ENCODE measurements at places on chromosomes 5 and 9. TPM values are rescaled to one million over a fixed set of nuclear protein-coding genes. Genes with fewer than 3 reads are reported as not detected.

The MYOZ3 gene
- total RNA-seq: not detected

The STOML2 gene
- total RNA-seq: 53.7 TPM

GRCh38 chr5:107457138-107457537 is 213.6 kb downstream of the EFNA5 start:
- DNase-seq: no peak

DNA sequence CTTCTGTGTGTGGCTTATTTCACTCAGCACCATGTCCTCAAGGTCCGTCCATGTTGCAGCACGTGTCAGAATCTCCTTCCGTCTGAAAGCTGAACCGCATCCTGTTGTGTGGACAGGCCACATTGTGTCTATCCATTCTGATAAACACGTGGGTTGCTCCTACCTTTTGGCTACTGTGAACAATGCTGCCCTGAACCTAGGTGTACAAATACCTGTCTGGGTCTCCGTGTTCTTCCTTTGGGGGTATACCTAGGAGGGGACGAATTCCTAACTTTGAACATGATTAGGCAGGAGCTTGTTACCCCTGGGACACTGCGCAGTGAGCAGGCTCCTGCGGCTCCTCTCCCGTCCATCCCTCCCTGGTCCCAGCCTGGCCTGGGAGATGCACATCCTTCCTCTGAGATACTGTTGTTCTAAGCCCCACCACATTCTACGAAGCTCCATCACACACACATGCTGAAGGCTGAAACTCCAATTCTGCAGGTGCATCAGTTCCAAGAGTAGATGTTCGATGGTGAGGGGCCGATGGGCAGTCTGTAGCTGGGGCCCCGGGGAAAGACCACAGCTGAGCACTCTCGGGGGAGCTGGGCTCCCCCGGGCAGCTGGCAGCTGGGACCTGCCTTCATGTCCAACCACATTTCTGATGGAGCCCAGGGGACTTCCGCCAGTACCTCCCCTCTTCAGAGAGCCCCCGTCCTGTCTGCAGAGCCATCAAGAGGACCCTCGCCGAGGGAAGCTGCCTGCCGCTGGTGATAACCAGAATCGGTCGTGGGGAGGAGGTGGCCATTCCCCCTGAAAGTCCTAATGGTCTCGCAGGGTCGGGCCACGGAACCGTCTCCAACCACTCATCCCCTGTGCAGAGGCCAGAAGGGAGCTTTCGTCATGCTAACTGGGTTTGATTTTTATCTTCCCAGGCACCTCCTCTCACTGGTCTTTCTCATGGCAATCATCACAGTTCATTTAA is 120.9 kb downstream of the COL23A1 start:
- DNase-seq: no peak

DNA sequence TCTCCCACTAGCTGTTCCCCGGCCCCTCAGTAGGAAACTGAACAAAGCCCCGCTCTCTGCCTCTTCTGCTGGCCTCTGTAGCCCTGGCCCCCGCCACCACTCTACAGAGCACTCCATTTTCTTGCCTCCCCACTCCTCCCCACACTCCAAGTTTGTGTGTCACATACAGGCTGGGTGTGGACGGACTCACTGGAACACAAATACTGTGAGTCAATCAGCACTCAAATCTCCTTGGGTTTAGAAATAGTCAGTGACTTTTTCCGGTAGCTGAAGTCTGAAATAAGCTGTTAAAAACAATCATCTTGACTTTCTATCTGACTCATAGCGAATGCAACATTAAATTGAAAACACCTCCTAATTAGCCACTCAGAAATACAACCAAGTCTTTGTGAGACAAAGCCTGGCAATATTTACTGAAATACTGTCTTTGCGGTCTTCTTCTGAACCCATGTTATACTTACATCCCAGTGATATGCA is 122.5 kb downstream of the LHFPL2 start:
- DNase-seq: no peak

DNA sequence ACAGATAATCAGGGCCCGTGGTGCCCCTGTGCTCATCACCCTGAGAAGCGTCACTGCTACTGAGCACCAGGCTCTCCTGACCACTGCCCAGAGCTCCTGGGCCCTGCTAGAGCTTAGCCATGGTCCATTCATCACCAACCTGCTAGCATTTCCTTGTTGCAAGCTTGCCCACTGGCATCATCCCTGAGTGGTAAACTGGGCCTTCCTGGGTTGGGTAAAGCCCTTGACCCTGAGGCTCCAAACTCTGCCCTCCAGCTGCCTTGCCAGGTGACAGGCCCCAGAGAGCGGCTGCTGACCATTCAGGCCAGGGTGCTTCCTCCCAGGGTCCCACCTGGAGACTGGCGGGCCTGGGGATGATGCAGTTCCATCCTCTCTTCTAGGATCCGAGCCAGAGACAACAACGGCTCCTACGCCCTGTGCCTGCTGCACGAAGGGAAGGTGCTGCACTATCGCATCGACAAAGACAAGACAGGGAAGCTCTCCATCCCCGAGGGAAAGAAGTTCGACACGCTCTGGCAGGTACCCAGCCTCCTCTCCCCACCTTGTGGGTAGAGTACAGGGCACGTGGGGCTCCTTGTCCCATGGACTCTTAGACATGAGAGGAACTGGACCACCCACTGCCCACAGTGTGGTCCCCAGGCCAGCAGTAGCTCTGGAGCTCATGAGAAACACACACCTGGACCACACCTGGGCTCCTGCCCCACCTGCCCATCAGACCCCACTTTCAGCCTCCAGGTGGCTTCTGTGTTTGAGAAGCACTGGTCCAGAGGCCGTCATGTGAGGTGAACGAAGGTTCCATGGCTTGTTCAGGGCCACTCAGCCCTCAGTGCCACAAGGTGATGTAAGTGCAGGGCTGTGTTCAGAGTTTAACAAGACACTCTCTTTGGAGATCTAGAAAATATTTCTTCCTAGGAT is 60.5 kb downstream of the SYK start:
- DNase-seq: no peak

GRCh38 chr9:121720311-121721057 is 69.0 kb downstream of the DAB2IP start:
- no peak for DNase-seq

All from T-cell (primary cell).